Breast epithelium (tissue), 4 donors: ENCODE measurements at places on chromosomes 16 and 17. TPM values are rescaled to one million over a fixed set of nuclear protein-coding genes. Genes with fewer than 3 reads are reported as not detected.

GRCh38 chr17:66957951-66958579 is 6.4 kb upstream of the CACNG4 start:
- no peak for DNase-seq

- no peak for DNase-seq
Measured at GRCh38 chr16:726438-727290, at the start of the genes CCDC78 and HAGHL. CCDC78 (minus strand) TSS chr16:726443; CDS start chr16:726367, 76 bp downstream. HAGHL (plus strand) TSS chr16:727106; CDS start chr16:727510, 404 bp downstream.

- no peak for DNase-seq
Measured at GRCh38 chr17:72943826-72944689, 148.4 kb downstream of the SLC39A11 start.

GRCh38 chr17:38434178-38434665 is 6.0 kb downstream of the ARHGAP23 start:
- no peak for DNase-seq

DNA sequence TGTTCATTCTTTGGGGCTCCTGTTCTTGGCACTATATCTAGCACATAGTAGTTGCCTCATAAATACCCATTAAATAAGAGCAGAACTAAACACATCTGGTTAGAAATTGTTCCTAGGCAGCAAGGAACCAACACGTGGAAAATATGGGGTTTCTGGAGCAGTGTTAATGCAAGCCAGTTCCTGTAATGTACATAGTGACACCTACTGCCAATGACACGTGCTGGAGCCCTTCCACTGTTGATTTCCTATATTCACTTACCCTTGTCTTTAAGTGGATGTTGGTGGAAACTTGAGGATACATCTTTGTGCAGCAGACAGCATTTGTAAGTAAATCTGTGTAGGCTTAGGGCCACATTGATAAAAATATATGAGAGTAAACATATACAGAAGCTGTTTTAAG is 1.6 kb upstream of the IRF8 start:
- DNase-seq: no peak

DNA sequence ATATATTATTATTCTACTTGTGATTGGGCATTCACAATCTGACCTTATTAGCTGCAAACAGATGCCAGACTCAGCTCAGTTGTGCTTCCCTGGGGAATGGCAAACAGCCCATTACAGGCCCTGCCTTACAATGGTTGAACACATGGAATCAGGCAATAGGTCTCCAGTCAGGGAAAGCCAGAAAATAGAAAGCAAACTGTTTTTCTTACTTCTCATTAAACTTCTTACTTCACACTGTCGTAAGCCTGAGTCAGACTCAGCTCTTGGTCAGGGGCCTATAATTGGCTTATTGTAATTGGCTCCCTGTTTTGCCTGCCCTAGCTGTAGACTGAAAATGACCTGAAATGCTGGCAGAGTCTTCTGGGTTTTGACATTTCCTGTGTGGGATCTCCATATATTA is 77.0 kb upstream of the CA10 start:
- no peak for DNase-seq

DNA sequence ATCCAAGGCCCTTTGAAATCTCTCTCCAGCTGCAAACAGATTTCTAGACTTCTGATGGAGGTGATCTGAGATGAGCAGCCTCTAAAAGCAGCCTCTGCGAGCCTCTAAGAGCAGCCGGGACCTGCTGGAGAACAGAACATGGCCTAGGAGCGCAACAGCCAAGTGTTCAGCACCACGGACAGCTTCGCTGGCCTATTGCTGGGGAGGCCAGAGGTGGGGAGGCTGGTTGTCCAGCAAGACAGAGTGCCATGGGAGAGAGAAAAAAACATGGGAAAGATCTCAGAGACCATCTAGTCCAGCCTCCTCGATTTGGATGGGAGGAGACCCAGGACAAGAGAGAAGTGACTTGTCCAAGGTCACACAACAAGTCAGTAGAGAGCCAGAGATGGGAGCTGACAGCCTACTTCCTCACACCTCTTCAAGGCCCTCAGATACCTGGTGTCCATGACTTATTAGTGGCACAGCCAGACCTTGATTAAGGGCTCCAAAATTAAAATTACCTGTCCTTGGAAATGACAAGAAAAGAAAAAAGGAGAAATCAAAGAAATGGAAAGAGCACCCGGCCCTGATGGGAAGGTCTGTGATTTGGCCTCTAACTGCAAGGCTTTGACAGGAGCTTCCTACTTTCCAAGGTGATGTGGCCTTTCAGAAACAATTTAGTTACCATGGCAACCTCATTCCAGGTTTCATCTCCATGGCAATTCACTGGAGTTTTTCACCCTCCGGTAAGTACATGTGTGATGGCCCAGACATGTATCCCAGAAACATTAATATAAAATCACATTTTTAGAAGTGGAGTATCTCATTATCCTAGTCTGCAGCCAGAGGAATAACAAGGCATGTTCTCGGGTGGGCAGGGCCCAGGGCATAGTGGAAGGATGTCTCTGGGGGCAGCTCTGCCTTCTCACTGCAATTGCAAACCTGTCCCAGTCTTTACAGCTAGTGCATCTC is 14.5 kb downstream of the RPRML start:
- DNase-seq: no peak

DNA sequence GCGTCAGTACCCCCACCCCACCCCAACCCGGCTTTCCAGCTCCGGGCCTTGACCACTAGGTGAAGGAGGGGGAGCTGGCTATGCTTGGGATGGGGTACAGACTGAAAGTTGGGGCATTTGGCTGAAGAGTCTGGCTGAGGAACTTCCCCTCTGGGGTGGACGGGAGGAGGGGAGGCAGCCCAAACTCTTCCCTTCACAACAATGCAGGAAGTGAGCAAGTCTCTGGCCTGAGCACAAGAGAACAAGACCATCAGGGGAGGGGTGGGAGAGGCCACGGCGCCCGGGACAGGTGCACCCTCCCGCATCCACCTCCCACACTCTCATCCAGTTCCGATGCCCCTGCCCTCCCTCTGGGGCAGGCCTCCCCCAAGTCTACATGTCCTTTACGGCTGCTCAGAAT is 5.6 kb downstream of the USH1G start:
- no peak for DNase-seq

- peak; percentile 9 for DNase-seq
Measured at GRCh38 chr16:66271074-66272060, 95.1 kb upstream of the CDH5 start.

- DNase-seq: no peak
Measured at GRCh38 chr17:27563532-27563931, 67.5 kb upstream of the LGALS9 start.

The SLC16A6 gene
- total RNA-seq: 0.64 TPM

The ZFP1 gene
- 16.0 TPM for total RNA-seq

The CEP20 gene
- 40.8 TPM for total RNA-seq

The HOXB4 gene
- total RNA-seq: 2.3 TPM

The BCAR1 gene
- 32.9 TPM for total RNA-seq

The HOXB9 gene
- total RNA-seq: 0.44 TPM

The GPR139 gene
- not detected for total RNA-seq
